ENCODE measurements at places on chromosomes 11 and 22.

GRCh38 chr11:83909579-83910534 is 623.7 kb upstream of the CCDC90B start:
- DNase-seq: no peak

DNA sequence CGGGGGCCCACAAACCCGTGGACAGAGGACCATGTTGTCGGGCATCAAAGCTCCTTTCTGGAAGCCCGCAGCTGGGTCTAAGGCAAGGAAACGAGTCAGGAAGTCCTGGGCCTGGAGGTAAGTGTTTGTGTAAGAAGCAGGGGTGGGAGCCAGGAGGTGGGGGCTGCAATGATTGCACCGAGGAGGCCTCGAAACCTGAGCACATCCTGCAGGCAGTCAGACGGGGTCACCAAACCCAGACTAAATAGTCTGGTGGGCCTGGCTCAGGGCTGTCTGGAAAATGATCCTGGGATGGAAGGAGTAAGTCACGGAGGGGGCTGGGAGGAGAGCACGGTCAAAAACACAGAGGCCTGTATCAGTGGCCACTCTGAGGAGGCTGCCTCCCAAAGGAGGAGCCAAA is 539.2 kb downstream of the MN1 start:
- DNase-seq: no peak

GRCh38 chr22:37749226-37749625 is 52.4 kb downstream of the TRIOBP start:
- no peak for DNase-seq

GRCh38 chr11:132683602-132684001 is 848.7 kb downstream of the OPCML start:
- no peak for DNase-seq

GRCh38 chr11:78840200-78840599 is 265.5 kb upstream of the NARS2 start:
- DNase-seq: no peak

- no peak for DNase-seq
These were observed 121.5 kb downstream of the FAM76B start for GRCh38 chr11:95668131-95668530.

Data from inflammatory macrophage (primary cell).